ENCODE measurements at places on chromosomes 7 and 10.

GRCh38 chr7:22380333-22380732, 23.4 kb upstream of the RAPGEF5 start:
- DNase-seq: no peak

- DNase-seq: no peak
Measured at GRCh38 chr7:16795624-16796023, 9.2 kb downstream of the AGR2 start.

GRCh38 chr7:46244757-46245156, 323.7 kb upstream of the IGFBP3 start:
- no peak for DNase-seq

DNA sequence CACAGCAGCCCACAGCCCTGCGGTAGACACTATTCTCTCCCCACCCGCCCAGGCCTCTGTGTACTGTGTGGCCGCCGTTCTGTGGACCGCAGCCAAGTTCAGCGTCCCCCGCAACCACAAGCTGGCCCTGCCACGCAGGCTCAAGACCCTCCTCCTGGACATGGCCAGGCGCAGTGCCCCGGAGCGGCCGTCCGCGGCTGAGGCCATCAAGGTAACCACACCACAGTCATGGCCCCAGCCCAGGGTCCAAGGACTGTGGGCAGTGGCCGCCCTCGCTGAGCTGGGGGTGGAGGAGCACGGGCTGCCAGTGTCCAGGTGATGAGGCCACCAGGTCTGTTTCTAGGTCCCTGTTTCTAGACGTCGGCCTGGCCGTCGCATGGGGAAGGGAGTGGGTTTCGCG, 34.4 kb upstream of the UTF1 start:
- DNase-seq: no peak

DNA sequence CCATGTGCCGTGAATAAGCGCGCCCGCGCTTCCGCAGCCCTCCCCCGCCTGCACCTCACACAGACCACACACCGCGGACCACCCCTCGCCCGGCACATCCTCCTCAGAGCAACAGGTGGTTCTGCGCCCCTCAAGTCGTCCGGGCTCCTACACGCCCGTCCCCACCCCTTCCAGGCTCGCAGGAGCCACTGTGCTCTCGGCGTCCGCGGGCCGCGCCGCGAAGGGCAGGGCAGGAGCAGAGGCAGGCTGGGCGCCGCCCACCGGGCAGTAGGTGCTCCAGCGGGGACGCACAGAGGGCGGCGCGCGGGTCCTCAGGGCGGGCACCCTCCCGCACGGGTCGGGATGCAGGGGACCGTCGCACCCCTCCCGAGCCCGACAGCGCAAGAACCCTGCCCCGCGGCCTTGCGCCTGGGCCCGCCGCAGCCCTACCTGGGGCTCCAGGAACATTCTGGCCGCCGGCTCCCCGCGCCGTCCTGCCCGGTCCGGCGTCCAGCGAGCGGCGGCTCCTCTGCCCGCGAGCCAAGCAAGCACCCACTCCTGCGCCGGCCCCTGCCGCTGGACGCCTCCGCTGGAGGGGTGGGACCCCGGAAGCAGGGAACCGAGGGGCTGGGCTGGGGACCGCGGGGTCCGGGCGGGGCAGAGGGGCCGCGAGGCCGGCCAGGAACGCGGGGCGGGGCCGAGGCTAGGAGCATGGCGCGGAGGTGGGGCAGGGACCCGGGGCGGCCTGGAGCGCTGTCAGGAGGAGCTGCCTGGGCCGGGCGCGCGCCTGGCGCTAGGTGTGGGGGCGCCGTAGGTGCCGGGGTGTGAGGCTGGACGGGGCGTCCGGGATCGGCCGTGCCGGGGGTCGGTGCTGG, 37.4 kb downstream of the RASGEF1A start:
- DNase-seq: no peak

- no peak for DNase-seq
Measured at GRCh38 chr10:3231951-3232730, 59.6 kb upstream of the PITRM1 start.

GRCh38 chr7:69800495-69800894, 202.2 kb downstream of the AUTS2 start:
- no peak for DNase-seq

GRCh38 chr10:127055263-127055662, 141.1 kb downstream of the INSYN2A start:
- no peak for DNase-seq

DNA sequence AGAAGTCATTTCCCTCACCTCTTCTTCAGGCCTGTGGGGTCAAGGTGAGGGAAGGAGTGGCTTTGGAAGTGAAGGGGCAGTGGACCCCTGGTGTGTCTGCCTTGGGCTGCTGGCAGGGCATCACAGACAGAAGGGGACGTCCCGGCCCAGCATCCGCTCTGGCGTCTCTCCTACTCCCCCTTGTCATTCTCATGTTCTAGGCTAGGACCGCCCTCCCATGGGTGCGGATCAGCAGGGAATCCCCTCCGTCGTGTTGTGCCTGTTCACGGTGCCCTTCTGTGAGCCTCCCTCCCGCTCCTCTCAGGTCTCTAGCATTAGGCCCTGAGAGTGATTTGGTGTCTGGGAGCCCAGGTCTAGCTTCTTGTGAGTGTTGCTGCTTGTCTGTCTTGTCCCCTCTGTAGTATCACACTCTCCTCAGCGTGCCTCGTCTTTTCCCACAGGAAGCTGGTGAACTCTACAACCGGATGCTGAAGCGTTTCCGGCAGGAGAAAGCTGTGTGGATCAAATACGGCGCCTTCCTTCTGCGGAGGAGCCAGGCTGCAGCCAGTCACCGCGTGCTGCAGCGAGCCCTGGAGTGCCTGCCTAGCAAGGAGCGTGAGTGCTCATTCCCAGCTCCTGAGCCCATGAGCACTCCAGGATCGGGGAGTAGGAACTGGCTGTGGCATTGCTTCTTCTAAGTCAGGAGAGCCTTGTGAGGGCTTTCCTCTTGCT, 8.5 kb downstream of the CALHM2 start:
- no peak for DNase-seq

- DNase-seq: no peak
Measured at GRCh38 chr10:52379287-52379686, 65.2 kb downstream of the DKK1 start.

- no peak for DNase-seq
Measured at GRCh38 chr7:48158404-48158803, 12.9 kb upstream of the ABCA13 start.

DNA sequence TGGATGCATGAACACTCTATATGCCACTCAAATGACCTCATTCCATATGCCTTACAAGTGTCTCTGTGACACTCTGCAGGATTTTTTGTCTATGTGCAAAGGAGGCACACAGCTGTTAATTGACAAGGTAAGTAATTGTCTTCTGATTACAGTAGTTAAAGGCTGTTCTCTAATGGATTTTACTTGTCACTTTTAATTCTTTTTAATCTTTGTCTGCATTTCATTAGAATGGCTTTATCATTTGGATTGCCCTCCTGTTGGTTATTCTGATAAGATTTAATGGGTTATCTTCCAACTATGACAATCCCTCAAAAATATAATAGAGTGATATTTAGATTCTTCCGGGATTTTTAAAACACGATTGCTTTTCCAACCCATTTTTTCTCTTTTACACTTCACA, 290.0 kb upstream of the TEX47 start:
- DNase-seq: no peak

- peak; percentile 69 for DNase-seq
Measured at GRCh38 chr10:75887992-75888680, 456.7 kb downstream of the LRMDA start.

- no peak for DNase-seq
Measured at GRCh38 chr10:83925133-83925532, 214.2 kb upstream of the GHITM start.

GRCh38 chr10:17038627-17039026, 91.0 kb downstream of the CUBN start:
- DNase-seq: no peak

- no peak for DNase-seq
Measured at GRCh38 chr10:21634599-21635365, 100.8 kb downstream of the MLLT10 start.

DNA sequence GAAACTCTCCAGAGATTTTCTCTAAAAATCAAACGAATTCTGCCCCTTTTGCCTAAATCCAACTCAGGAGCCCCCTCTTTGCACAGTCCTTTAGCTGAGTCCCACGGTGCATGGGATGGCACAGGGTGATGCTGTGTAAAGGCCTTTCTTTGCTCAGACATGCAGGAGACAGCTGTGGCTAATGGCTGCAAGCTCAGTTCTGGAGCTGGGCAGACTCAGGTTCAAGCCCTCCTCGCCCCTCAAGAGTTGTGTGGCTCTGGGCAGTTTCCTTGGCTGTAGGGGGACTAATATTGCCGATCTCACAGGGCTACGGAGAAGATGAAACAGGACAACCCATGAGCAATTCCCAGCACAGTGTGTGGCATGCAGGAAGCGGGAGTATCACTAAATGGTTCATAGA, 42.6 kb downstream of the CLEC2L start:
- DNase-seq: no peak

DNA sequence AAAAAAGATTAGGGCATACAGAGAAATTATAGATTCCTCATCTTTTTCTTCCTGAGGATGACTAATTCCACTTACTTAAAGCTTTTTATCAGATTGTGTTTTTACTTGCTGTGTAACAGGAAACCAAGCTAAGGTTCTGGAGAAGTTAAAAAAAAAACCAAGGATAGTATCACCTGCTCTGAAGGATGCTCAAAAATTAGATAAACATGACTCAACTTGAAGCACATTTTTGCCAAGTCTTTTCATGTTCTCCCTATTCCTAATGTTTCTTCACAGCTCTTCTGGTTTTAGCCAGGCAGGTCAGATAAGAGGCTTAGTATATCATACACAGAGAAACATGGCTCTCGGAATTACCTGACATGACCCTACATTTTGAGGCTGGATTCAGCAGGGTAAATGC, 90.3 kb downstream of the CPEB3 start:
- DNase-seq: no peak

DNA sequence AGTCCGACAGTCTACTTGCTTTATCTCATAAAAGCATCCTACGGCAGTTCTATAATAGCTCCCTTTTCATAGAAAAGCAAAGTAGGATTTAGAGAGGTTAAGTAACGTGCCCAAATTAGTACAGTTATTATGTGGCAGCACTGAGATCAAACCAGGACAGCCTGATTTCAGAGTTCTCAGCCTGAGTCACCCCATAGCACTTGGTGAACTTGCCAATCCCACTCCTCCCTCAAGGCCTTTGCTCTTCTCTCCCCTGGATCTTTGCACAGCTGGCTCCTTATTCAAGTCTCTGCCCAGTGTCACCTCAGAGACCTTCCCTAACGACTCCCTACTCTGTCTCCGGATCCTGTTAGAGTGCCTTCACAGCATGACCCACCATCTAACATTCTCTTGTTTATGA, 438.0 kb upstream of the NFE2L3 start:
- DNase-seq: no peak

- DNase-seq: no peak
Measured at GRCh38 chr10:97919012-97919411, 69.4 kb downstream of the GOLGA7B start.

DNA sequence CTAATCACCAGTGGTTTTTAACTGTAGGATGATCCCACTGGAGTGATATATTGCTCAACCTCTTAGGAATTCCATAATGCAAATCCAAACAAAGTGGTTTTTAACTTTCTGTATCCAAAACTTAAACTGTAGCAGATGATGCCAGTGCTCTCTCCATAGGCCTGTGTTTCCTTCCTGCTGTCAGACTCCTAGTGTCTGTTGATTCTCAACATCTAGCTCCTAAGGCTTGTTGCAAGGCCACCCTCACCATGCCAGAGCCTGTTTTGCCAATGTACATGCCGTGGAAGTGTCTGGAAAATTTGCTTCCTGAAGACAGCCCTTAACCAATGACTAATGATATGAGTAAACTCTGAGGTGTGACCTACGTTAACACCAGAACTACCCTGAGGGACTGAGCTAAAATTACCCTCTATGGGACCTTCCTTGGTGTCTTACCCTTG, 39.3 kb downstream of the C1GALT1 start:
- no peak for DNase-seq

DNA sequence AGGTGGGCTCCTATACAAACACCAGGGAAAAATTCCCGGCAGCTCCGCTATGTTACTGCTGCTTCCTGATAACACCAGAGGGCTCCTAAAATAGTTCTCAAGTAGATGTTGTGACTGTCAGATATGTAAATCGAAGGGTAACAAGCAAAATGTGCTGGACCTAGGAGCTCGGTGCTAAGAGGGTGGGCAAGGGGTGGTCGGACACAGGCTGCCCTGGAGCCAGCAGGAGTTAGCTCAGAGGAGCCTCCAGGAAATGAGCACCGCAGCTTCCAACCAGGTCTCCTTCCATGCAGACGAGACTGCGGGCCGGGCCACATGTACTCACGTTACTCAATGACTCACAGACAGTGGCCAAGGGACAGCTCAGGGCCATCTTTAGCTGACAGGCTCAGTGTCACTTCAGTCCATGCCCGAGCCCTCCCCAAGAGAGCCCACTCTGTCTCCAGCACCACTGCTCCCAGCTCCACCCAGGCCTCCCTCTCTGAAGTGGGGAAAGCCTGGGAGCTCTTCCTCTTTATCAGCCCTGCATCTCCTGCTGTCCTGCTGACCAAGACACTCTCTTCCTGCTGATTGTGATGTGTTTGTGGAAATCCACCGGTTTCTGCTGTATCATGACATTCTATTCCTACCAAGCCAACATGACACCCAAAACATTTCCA, 37.2 kb upstream of the TMEM273 start:
- DNase-seq: no peak

DNA sequence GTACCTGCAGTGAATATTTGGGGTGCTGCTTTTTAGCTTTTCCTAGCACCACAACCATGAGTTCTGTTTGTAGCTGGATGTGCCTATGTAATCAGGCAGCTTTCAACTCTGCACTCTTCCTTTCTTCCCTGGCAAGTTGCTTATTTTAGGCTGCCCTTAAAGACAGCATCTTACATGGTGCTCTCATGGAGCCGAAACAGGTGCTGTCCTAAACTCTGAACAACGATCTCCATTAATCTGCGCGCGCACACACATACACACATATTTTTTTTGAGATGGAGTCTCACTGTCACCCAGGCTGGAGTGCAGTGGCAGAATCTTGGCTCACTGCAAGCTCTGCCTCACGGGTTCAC, 9.1 kb downstream of the RPS24 start:
- no peak for DNase-seq

- DNase-seq: no peak
Measured at GRCh38 chr7:23276947-23277346, 22.2 kb upstream of the MALSU1 start.

DNA sequence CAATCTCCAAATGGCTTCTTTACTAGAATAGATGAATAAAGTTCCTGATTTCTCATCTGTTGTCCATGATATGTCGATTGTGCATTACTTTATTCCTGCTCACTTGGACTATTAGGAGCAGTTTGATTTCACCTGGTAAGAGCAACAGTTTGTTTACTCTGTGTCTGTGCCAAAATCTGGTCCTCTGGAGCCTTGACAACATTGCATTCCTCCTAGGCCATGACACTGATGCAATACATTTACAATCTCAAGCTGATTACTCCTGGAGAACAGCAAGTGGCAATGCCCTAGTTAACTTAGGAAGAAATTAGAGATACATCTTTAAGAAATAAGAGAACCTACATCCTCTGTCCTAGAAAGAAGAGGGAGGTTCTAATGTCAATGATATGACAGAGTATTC, 71.8 kb downstream of the SGCE start:
- DNase-seq: no peak

DNA sequence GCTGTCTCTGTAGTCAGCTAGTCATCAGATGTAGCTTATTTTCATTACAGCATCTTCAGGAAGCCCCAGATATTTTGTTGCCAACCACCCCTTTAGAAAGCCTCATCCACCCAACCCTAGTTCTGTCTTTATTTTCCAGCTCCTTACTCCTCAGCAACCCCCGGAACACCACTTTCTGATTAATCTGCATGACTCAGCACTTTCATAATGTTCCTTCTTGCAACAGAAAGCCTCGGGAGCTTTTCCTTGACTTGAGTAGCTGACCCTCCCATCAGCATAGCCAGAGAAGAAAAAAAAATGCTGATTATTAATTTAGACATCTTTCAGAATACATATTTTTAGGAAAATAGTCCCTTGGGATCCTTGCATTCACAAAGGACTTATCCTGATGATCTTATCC, 244.0 kb upstream of the CXCL12 start:
- no peak for DNase-seq

All from NCI-H1930 (cell line).